ENCODE measurements at places on chromosomes 5 and 9.

DNA sequence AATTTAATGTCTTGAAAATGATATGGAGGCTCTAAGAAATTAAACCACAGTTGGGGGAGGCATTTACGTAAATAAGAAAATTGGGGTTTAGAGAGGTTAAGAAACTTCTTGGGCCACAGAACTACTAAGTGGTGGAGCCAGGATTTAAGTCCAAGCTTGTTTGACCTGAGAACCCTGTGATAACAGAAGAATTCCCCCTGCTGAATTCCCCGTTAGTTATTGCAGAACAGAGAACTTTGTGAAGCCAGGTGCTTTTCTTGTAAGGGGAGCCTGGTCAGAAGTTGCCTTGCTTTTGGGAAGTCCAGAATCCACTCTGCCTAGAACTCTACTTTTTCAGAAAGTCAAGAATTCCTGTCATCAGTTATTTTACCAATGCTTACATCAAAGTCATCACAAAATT lies 309.3 kb upstream of the SEMA6A start:
- DNase-seq = no peak

GRCh38 chr5:123154886-123155445 lies 65.9 kb downstream of the PRDM6 start:
- no peak for DNase-seq

- no peak for DNase-seq
These were observed 473.0 kb downstream of the TUSC1 start for GRCh38 chr9:25205285-25205684.

GRCh38 chr5:159017786-159018185 lies 81.9 kb downstream of the EBF1 start:
- no peak for DNase-seq

- no peak for DNase-seq
These were observed 17.4 kb upstream of the ENTREP1 start for GRCh38 chr9:69307446-69308205.

GRCh38 chr5:75862872-75863271 lies 145.6 kb upstream of the POC5 start:
- DNase-seq = no peak

DNA sequence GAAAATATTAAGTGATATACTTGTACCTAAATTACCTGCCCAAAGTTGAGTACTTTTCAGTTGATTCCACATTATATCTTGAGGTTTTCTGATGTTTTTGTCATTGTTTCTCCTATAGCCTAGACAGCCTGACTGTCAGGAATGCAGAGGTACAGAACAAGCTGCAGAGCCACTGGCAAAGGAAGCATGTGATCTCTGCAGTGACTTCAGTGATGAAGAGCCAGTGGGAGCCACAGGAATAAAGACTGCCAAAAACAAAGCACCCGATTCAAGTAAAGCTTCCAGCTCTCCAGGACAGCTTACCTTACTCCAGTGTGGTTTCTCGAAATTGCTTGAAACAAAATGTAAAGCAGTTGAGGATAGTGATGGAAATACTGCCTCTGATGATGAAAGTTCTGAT lies 96.3 kb downstream of the ERCC6L2 start:
- no peak for DNase-seq

GRCh38 chr5:55568654-55569512 lies 34.1 kb upstream of the PLPP1 start:
- no peak for DNase-seq

DNA sequence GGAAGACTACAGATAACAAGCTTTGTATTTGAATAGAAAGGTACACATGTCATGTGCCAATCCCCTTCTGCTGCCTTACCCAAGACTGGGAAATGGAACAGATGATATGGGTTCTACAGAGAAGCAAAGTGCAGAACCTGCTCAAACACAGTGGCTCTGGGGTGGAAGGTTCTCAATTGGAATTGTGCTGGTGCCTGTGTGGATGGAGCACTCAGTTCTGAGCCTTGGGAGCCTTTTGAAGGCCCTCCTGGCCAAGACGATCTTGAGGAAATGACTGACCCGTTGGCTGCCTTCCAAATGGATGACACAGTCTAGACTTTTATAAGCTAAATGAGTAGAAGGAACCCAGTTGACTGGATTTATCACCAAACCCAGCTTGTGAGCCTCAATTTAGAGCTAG lies 4.2 kb upstream of the PRSS3 start:
- no peak for DNase-seq

DNA sequence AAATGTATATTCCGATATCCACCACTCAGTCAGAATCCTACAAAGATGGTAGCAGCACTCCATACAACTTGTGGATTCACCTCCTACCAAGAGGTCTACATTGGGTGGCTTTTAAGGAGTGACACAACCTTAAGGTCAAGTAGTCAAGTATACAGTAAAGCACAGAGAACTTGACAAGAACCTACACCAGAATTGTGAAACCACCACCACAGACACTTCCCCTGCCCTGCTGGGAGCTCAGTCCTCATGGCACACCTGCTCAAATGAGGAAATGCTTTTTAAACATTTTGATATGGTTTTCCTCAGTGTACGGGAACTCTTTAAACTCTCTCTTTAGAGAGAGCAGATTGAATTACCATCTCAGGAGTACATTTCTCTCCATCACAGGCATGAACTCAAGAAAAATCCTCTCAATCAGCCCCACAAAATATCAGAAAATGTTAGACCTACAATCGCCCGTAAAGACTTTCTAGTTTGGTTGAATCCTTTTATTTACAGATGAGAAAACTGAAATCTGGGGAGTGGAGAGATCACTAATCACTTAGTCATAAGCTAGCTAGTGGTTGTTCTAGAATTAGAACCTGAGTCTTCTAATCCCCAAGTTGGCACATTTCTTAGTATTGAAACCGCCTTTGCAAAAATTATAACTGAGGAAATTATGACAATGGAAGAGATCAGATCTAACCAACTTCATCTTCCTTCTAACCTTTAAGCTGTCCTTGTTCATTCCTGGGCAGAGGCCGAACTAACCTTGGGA lies 38.5 kb upstream of the NR4A3 start:
- no peak for DNase-seq

DNA sequence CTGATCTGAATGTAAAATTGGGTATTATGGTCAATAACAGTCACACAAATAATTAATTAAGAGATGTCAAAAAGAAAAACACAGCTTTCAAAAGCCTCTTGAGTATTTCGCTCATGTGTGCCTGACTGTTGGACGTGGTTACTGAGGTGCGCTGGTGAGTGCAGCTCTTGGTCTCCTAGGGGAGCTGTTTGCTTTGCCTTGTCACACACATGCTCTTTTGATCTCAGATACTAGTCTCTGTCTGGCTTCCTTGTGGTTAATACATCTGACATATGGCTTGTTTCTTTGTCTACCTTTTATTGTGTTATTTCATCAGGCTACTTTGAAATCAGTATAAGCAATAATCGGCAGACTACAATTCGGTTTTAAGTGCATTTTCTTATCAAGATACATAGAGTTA lies 51.5 kb downstream of the PCSK1 start:
- no peak for DNase-seq

- DNase-seq = no peak
These were observed 349.3 kb downstream of the SEMA5A start for GRCh38 chr5:9196403-9197227.

- no peak for DNase-seq
These were observed 8.4 kb upstream of the CREBRF start for GRCh38 chr5:173047838-173048105.

- no peak for DNase-seq
These were observed 9.0 kb upstream of the KIF2A start for GRCh38 chr5:62296998-62297397.

GRCh38 chr5:40572391-40572790 lies 107.3 kb upstream of the PTGER4 start:
- DNase-seq = no peak

DNA sequence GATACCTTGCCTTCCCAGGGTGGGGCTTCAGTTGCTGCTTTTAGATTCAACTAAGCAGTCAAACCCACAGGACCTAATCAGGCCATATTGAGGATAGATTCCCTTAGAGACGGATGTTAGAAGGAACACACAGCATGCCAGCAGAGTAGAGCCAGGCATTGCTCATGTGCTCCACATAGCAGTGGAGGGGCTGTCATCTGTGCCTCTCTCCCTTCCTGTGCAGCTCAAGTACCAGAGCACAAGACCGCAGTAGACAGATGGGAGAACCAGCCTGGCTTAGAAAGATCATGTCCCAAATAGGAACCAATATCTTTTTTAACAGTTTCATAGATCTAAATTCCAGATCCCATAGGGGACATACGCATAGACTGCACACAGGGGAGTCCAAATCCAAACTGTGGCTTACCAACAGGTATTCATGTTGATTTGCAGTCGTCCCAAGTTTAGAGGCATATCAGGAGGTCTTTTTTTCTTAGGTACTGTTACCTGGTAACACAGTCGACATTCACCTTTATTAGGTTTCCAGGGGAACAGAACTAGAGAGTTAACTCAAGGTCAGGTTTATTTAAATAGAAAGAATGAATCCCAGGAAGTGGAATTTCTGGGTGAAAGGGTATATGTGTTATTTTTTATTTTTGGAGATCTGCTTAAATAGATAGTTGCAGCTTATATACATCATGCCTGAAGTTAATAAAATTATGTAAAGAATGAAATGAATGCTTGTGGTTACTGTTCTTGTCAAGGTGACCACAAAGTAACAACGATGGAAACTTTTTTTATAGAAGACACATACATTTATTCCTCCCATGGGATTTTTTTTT lies 43.5 kb upstream of the PCAT7 start:
- DNase-seq = no peak

GRCh38 chr5:4981608-4982007 lies 158.5 kb upstream of the ADAMTS16 start:
- DNase-seq = no peak

GRCh38 chr5:14123974-14124482 lies 19.1 kb upstream of the TRIO start:
- no peak for DNase-seq

- no peak for DNase-seq
These were observed 182.6 kb upstream of the ELL2 start for GRCh38 chr5:96144289-96144688.

DNA sequence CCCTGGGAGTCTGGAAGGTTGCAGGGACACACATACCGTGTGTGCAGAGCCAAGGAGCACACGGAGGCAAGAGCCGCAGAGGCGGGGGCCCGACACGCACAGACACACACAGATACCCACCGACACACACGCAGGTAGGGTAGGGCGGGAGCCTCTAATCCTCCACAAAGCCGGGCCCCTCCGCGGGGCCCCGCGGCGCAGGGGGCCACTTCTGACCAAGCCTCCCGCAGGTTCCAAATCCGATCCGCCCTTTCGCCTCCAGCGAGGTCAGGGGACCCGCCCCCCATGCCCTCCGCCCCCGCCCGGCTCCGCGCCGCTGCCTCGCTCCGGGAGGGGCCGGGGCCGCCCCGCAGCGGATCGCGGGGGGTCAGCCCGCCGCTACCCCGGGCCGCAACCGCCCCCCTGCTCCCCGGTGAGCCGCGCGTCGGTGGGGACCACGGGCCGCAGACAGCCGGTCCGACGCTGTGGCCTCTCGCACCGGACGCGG lies 1.4 kb upstream of the LMX1B start:
- no peak for DNase-seq

DNA sequence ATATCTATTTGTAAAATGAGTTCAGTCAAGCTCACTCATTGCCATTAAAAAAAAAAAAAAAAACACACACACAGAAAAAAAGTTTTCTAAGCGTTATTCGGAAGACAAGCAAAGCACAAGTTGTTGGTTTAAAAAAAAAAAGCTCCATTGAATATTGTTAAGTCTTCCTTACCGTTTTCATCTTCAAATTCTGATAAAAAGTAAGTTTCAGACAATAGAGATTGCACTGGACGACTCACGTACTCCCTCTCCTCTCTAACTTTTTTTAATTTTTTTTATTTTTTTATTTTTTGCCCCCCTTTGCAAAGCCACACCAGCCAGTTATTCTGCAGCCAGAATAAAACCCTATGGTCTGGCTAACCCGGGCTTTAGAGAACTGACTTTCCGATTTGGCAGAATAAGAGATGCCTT lies 544 bp downstream of the ADAMTS6 start:
- DNase-seq = no peak

GRCh38 chr5:179371681-179372680 lies 26.7 kb upstream of the ADAMTS2 start:
- no peak for DNase-seq

DNA sequence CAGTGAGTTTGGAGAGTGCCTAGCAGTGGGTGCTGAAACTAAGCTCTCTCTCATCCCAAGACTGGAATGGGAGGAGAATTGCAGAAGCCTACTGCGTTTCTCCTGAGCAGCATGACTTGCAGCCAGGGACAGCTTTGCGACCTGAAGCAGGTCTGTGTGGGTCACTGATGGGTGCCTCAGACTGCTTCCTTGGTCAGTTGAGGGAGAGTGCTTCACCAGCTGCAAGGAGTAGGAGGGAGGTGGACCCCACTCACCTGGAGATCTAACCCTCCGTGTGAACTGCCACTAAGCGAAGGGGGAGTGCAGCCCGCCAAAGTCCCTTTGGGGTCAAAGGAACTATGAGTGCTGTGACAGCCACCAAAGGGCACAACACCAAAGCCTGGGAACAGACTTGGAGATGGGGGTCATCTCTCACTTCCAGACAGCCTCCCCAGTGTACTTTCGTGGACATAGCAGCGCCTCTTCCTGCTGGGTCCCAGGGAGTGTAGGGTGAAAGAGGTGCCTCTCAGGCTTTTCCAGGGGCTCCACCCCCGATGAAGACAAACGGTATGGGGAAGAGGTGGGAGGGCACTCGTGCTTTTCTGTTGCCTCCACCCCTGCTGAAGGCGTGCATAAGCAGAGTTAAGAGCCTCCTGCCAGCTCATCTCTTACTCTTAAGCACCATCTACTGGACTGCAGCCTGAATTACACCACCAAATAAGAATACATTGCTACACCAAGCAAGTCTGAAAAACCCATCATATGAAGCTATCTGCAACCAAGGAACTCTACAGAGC lies 34.3 kb upstream of the MACIR start:
- no peak for DNase-seq

DNA sequence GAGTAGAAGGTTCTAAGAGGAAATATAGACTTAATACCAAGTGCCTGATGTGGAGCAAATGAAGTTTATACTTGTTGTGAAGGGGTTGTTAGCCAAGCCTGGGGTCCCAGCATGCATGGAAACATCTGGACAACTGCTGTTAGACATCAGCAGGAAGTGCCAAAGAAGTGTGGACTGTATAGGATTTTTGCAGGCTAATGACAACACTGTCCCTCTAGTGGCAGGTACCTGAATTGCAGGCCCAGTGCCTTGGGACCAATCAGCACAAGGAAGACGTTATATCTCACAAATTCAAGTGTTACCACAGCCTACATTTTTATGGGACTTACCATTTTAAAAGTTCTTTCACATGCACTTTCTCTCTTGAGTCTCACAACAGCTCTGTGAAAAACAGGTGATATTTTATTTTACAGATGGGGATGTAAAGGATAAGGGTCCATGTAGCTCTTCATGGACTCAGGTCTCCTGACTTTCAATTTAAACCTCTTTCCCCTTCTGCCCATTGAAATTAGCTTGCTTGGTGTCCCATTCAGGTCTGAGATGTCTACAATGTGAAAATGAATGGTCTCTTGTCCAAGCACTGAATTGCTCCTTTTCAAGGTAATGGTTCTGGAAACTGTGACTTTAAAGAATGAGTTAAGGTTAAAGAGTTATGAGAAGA lies 89.0 kb upstream of the MAP1B start:
- peak; percentile 25 for DNase-seq

- no peak for DNase-seq
These were observed 154.7 kb upstream of the ANKH start for GRCh38 chr5:15026011-15026893.
